ENCODE measurements at places on chromosomes 7 and 10.

GRCh38 chr7:115410434-115410820, 488.5 kb downstream of the MDFIC start:
- DNase-seq, result no peak

DNA sequence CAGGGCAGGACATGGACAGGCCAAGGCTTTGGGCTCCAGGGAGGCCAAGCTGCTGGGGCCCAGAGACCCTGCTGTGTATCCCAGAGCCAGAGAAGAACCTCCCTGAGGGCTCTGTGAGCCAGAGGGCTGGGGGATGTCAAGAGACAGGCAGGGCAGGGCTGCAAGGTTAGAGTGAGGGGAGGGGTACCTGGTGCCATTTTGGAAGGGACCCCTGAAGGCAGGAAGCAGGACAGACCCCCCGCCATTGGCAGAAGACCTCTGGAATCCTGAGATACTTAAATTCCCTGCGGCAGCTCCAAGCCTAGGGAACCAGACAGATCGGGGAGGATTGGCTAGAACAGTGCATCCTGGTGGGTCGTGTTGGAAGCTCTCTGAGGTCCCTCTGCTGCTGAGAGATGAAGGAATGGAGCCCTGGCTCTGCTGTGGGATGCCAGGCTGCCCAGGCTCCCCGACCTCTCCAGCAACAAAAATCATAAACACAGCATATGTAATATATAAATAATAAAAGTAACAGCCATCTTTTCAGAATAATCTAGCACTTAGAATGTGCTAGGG, 75.0 kb downstream of the LHPP start:
- DNase-seq, result no peak

DNA sequence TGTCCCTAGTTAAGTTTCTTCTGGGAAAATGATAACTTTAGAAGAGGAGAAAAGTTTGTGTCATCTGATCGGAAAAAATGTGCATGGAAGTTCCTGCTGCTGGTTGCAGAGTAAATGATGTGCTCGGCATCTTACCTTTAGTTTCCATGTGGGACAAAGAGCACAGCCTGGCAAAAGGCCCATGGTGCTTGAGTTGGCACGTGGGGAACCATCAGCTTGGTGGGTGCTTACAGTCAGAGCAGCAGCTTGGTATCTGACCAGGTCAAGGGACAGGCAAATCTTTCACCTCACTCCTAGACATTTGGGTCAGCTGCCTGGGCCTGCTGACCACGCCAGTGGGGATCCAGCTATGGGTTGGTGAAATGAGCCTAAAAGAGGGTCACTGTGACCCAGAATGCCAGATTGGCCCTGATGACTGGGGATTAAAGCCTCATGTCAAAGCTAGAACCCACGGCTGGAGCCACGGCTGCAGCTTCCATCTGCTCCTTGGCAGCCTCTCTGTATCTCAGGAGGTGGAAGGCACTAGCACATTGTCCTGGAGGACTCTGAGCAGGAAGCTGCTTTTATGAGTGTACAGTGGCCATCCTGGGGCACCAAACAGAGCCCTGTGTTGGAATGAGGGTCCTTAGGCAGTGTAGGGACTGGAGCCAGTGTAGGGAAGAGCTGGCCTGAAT, 24.7 kb downstream of the VWC2 start:
- DNase-seq, result no peak

DNA sequence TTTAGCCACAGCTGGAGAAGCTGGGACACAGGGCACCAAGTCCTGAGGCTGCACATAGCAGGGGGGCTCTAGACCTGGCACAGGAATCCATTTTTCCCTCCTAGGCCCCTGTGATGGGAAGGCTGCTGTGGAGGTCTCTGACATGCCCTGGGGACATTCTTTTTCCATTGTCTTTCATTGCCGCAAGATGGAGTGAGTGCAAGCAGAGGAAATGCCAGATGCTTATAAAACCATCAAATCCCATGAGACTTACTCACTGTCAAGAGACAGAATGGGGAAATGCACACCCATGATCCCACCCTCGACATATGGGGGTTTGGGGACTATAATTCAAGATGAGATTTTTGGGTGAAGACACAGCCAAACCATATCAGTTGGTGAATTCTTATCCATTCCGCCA, 94.7 kb upstream of the FERD3L start:
- DNase-seq, result no peak

DNA sequence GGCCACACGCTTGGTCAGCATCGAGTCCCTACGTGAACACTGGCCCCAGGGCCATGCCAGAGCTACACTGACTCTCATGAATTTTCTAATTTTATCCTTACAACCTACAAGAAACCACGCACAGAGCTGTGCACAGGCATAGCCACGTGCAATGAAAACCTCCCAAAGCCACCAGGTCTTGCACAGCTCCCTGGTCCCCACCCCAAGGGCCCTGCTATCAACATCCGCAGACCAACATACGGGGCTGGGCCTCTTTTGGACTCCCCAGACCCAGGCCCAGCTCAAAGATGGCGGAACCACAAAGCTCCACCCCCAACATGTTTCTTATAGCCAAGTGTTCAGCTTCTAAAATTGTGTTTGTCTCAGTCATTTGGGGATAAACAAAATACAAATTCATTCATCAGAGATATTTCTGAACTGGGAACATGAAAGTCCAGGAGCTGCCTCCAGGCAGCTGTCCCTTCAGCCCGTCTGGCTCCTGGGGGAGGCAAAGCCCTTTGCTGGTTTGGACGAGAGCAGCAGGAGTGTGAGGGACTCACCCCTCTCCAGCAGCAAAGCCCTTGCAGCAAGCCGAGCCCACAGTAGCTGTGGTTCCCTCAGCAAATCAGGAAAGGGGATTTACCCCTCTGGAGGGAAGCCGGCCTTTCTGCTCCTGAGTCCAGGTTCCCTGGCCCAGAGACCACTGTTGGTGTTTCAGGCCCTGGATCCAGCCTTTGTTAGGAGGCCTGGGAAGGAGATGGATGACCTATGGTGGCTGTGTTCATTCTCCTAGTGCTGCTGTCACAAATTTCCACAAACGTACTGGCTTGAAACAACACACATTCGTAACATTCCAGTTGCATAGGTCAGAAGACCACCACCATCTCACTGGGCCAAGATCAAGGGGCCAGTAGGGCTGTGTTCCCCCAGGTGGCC, 75.1 kb downstream of the OAT start:
- no peak for DNase-seq

- DNase-seq, result no peak
These were observed 154.1 kb upstream of the ADO start for GRCh38 chr10:62650411-62650810.

DNA sequence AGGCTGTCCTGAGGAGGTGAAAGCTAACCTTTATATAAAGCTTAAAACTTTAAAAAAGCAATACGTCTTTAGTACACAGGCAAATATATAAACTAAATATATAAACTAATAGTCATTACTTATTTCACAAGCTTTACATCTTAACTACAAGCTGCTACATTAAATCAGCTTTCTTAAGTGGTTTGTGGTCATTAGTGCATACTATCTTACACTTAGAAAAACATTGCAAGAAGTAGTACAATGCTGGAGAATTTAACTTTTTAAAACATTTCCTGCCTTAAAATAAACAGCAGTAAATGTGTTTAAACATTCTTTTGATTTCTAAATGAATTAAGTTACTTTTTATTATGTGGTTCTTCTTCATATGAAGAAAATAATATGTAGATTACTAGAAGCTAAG, 36.3 kb downstream of the MET start:
- DNase-seq, result no peak
